Smooth muscle cell of trachea (primary cell): ENCODE measurements at places on chromosomes 2 and 18. TPM values are rescaled to one million over a fixed set of nuclear protein-coding genes. Genes with fewer than 3 reads are reported as not detected.

The SCYGR4 gene
- not detected in 2 replicates for total RNA-seq

The MDH1B gene
- 0.99 and 1.2 TPM in 2 replicates for total RNA-seq

The CCDC74B gene
- 4.8 and 9.3 TPM in 2 replicates for total RNA-seq

The SERPINB11 gene
- total RNA-seq, result not detected in 2 replicates

The REG3G gene
- not detected in 2 replicates for total RNA-seq

The CRYGD gene
- total RNA-seq, result not detected in 2 replicates

The SLC4A3 gene
- total RNA-seq, result 1.2 and 4.1 TPM in 2 replicates

The ANKRD44 gene
- 8.0 and 8.3 TPM in 2 replicates for total RNA-seq

The LBX2 gene
- total RNA-seq, result 3.1 and 6.3 TPM in 2 replicates

The PSTPIP2 gene
- total RNA-seq, result 7.3 and 11.5 TPM in 2 replicates

The IL1RN gene
- 0.17 and 1.2 TPM in 2 replicates for total RNA-seq

The RPRM gene
- total RNA-seq, result 0.15 TPM in 1 of 2 replicates, not detected in the other

The TRIM54 gene
- under 0.01 TPM in 1 of 2 replicates, not detected in the other for total RNA-seq

The CASP10 gene
- total RNA-seq, result 6.1 and 11.6 TPM in 2 replicates

The CCDC102B gene
- 18.2 and 51.8 TPM in 2 replicates for total RNA-seq

The MBOAT2 gene
- total RNA-seq, result 73.4 and 78.4 TPM in 2 replicates

The DYNAP gene
- not detected in 2 replicates for total RNA-seq

The SGPP2 gene
- total RNA-seq, result not detected in 2 replicates

The SLC9A4 gene
- total RNA-seq, result not detected in 2 replicates

The CDH19 gene
- not detected in 2 replicates for total RNA-seq

The FBXO41 gene
- total RNA-seq, result 1.9 and 3.1 TPM in 2 replicates

The ANKRD62 gene
- not detected in 2 replicates for total RNA-seq
